Stimulated activated CD8-positive, alpha-beta memory T cell treated with anti-CD3 and anti-CD28 coated beads, Interleukin-15, amount 100 ng/mL, for 1 hour (primary cell): ENCODE measurements at places on chromosomes 12 and 14.

- DNase-seq, result no peak
Measured at GRCh38 chr12:32559434-32559833, 119.7 kb upstream of the DNM1L start.

DNA sequence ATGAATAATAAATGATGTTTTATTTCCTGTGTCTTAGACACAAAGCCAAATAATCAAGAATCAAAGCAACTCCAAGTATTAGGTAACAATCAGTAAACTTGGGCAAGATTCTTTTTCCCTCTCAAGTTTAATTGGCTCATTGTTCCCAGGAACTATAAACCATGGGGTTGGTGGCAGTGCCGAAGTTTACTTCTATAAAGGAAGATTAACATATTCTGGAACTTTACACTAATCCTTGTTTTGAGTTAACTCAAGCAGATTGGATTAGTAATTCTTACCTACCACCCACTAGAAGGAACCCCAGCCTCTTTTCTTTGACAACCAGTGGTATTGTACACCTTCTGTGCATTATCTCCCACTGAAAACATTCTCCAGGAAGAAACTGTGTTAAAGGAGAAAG, 197.1 kb downstream of the EXOC5 start:
- DNase-seq, result no peak

DNA sequence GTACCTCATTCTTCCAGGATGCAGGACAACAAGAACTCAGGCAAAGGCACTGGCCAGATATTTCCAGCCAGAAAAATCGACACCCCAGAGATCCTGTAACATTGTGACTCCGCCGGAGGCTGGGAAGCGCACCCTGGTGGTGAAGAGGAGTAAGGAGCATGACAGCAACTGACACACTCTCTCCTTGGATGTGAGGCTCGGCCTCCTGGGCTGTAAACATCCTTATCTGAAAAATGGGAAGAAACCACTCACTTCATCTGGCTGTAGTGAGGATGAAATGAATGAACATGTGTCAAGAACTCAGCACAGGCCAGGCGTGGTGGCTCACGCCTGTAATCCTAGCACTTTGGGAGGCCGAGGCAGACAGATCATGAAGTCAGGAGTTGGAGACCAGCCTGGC, 27.5 kb downstream of the TCHP start:
- no peak for DNase-seq

GRCh38 chr12:85191-85666, 18.7 kb downstream of the IQSEC3 start:
- no peak for DNase-seq

DNA sequence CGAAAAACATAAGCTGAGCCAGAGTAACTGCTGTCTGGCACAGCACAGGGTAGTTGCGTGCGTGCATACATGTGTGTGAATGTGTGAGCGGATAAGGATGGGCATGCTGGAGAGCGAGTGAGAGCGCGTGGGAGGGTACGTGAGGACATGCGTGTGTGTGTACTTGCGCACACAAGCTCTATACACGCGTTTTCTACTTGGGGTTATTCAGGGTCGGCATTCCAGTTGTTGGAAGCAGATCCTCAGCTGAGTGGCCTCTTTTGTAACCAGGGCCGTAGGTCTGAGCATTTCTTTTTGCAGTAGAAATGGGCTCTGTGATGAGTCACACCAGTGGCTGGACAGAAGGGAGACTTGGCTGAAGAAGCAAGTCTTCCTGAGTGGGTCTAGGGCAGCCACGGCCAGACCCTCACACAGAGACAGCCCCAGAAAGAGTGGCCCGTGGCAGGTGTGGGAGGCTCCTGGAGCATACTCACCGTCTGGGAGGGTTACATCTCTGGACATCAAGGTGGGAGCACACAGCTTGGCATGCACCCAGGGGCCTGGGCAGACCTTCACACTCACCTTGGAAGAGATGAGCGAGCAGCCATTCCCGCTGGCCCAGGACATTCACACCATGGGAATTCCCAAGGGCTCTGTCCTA, 78.0 kb downstream of the LRRC74A start:
- DNase-seq, result no peak

- DNase-seq, result no peak
Measured at GRCh38 chr14:50741567-50741966, 73.5 kb upstream of the SAV1 start.

DNA sequence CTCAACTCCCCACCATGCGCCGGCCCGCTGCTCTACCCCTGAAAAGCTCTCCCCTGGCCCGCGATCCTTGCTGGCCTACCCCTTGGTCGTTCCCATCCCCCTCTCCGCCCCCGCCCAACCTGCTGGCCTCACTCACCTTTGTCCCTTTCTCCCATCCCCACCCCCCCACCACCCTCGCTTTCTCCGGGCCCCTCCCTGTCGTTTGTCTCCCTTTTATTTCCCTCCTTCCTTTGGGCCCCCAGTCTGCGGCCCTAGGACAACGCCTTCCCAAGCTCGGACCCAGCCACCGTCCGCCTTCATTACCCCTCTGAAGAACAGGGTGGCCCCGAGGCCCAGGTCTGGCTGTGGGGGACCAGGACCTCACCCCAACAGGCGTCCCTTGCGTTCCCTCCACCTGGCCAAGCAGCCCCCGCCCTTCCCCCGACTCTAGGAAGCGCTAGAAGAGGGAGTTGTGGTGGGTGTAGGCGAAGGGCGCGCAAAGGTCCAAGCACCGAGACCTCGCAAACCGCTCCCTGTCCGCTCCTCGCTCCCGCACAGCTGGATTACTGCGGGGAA, 6.9 kb upstream of the SLC7A7 start:
- DNase-seq, result no peak

- no peak for DNase-seq
Measured at GRCh38 chr14:103474893-103475292, 47.7 kb downstream of the CKB start.

DNA sequence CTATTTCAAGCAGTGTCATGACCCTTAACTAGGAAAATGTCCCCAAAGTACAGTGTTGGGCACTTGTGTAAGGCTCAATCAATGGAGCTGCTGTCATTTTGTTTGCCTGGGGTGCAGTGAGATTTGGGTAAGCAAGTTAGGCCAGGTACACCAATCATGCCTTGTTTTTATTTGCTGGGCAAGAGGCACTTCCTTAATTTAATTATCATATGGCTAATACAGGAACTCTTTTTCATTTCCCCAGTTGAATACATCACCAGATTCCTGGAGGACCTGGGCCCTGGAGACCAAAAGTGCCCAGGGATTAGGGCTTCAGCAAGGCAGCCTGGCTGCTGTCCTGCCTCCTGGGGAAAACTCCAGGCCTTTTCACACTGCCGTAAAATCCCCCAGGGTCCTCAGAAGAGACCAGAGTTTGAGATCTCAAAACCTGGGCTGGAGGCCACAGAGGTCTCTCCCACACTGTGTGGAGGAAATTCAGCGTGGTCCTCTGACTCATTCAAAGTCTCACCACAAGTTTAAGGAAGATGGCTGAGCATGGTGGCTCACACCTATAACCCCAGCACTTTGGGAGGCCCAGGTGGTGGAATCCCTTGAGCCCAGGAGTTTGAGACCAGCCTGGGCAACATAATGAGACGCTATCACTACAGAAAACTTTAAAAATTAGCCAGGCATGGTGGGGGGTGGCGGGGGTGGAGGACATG, 28.4 kb upstream of the FOXN3 start:
- DNase-seq, result no peak

DNA sequence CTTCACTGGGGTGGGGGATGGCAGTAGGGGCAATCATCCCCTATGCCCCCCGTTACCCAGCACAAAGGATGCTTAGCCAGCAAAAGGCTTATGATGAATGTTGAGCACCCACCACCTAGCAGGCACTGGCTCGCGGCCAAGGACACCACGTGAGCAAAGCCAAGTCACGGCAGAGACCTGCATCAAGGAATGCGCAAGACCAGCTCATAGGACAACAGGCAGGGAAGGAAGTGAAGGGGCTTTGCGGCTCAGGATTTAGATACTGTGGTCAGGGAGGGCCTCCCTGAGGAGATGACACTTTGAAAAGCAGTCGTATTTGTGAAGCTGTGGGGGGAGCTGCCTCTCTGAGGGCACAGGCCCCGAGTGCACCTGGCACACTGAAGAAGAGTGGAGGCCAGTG, 32.8 kb downstream of the SH2B3 start:
- DNase-seq, result peak; percentile 54

DNA sequence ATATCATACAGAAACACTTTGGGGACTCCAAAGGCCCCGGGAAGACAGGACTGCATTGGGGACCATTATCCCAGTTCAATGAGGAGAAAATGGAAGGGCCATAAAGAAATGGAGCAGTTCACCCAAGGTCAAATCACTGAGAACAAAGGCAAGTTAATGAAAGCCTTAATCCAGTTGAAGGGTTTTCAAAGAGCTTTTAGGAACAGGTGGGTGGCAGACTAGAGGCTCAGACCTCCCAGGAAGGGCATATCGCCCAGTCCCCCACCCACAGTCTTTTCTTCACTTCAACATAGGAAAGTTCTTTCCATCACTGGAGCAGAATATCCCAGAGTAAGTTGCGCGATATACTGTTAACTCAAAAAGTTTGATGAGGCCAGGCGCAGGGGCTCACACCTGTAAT, 136.1 kb upstream of the CCND2 start:
- DNase-seq, result no peak

GRCh38 chr14:30988509-30988908, 36.9 kb upstream of the AP4S1 start:
- DNase-seq, result no peak

DNA sequence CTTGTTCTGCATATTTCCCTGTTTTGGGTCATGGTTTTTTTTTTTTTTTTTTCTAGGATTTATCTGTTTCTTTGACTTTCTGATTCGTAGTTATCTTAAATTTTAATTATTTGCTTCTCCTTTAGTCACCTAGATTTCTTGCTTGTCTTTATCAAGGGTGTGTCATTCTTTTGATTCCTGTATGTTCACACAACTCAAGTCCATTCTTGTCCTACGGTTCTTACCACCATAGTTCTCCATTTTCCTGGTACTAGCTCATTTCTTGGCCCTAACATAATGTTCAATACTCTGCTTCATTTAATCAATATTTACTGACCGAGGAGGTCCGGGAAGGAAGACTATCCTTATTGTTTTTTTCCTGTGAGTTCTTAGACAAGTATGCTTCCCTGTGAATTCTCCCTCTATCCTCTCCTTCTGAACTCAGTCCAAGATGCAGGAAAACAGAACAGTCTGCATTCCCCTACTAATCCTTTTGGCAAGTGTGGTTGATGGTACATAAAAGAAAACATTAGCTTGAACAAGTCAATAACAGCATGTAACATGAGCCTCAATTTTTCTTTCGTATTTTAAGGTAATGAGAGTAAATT, 1346.4 kb upstream of the SEL1L start:
- DNase-seq, result no peak

DNA sequence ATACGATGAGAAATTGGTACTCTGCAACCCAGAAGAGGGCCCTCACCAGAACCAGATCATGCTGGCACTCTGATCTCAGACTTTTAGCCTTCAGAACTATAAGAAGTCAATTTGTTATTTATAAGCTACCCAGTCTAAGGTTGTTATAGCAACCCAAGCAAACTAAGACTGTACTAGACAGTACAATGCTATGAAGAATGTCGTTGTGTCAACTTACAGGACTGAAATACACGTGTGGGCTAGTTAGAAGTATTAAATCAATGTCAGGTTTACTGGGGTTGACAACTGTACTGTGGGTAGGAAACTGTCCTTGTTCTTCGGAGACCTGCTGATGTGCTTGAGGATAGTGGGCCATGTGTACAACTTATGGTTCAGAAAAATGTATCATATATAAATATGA, 19.7 kb downstream of the DUSP16 start:
- no peak for DNase-seq

DNA sequence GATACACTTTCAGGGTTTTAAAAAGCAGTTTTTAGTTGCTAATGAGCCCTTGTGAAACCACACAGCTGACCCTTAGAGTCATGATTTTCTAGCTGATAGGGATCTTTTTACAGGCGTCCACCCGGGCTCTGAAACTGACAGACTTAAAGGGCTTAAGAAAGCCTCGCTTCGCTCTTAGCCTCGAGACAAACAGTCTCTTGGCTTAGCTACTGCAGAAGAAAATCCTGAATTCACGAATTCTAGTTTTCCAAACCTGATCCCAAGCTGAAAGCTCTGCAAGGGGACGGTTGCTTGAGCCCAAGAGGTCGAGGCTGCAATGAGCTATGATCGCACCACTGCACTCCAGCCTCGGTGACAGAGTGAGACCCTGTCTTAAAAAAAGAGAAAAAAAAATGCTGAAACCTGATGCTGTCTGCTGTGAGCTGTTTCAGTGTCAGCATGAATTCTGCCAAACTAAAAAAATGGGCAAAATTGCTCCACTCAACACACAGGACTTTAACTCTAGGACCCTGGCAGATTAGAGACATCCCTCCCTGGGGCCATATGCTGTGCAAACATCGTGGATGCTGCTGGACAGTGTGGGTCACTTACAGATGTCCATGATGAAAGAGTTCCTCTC, 3.1 kb upstream of the HPD start:
- no peak for DNase-seq

DNA sequence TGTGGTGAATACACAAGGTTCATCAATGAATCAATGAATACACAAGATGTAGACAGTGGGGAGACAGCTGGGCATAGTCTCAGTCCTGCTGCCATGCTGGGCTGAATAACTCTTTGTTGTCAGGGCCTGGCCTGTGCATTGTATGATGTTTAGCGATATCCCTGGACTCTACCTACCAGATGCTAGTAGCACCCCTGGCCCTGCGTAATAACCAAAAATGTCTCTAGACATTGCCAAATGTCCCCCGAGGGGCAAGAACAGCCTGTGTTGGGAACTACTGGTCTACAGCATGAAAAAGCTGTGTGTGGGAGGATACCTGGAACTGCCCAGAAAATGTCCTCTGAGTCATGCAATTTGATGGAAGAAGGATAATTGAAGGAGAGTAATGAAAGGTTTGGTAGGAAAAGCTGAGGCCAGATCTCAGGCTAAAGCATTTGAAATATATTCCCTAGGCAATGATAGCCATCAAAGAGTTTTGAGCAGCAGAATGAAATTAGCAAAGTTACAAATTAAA, 128.2 kb downstream of the TMEM30B start:
- DNase-seq, result no peak

- no peak for DNase-seq
Measured at GRCh38 chr12:97308576-97309198, 153.9 kb upstream of the RMST start.

GRCh38 chr12:32983332-32983731, 86.8 kb upstream of the PKP2 start:
- DNase-seq, result no peak

GRCh38 chr12:95848575-95849388, 10.0 kb upstream of the SNRPF start:
- no peak for DNase-seq

DNA sequence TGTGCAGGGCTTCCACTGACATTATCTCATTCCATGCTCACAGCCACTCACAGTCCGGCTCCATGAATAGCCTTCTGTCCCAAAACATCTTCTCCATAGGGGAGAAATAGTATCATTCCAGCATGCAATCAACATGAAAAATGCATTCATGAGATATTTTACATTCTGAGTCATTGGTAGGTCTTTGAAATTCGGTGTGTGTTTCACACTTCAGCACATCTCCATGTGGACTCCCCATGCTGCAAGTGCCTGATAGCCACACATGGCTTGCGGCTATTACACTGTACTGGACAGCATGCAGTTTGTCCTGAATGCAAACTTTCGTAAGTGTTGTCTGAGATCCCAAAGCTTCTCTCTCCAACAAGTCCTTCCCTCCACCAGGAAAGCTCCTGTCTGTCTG, 449.3 kb downstream of the MED13L start:
- no peak for DNase-seq

GRCh38 chr12:112046003-112046402, 32.8 kb downstream of the ERP29 start:
- no peak for DNase-seq

GRCh38 chr12:19710811-19711793, 271.8 kb downstream of the AEBP2 start:
- no peak for DNase-seq
